ENCODE measurements at places on chromosomes 16 and 17.
A peak's percentile ranks its signal among the peaks of the same experiment; 100 is the strongest.

GRCh38 chr16:2776500-2777139 is 460 bp downstream of the ELOB start:
- DNase-seq: peak; percentile 25

GRCh38 chr16:12235110-12235509 is 258.6 kb downstream of the SNX29 start:
- no peak for DNase-seq

- DNase-seq: no peak
Measured at GRCh38 chr17:29747660-29748059, 124.9 kb upstream of the CORO6 start.

- DNase-seq: peak; percentile 96
Measured at GRCh38 chr17:50218771-50219315, 17.4 kb upstream of the COL1A1 start.

- no peak for DNase-seq
Measured at GRCh38 chr17:20920095-20920814, 122.6 kb downstream of the USP22 start.

DNA sequence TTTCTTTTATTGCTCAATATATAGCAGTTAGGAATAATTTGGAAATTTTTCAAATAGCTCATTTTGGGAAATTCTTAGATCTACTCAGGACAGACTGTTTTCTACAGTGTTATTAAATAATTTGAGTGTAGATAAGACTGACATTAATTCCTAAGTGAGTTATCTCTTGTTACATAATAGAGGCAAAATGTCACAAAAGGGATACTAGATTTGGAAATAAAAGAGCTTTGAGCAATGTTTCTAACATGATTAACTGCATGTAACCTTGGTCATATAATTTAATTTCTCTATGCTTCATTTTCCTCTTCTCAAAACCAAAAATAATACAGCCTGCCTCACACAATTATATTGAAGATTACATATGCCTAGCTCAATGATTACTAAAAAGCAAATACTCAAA is 16.3 kb upstream of the KIF2B start:
- no peak for DNase-seq

- DNase-seq: no peak
Measured at GRCh38 chr16:7638306-7638705, 305.7 kb downstream of the RBFOX1 start.

- peak; percentile 40 for DNase-seq
Measured at GRCh38 chr17:79801156-79802038, 4.5 kb upstream of the CBX8 start.

GRCh38 chr17:66301864-66302741 is at the start of gene PRKCA:
PRKCA (plus strand) TSS chr17:66302613.
- peak; percentile 67 for DNase-seq

- no peak for DNase-seq
Measured at GRCh38 chr16:2777903-2778629, 986 bp upstream of the ELOB start.

DNA sequence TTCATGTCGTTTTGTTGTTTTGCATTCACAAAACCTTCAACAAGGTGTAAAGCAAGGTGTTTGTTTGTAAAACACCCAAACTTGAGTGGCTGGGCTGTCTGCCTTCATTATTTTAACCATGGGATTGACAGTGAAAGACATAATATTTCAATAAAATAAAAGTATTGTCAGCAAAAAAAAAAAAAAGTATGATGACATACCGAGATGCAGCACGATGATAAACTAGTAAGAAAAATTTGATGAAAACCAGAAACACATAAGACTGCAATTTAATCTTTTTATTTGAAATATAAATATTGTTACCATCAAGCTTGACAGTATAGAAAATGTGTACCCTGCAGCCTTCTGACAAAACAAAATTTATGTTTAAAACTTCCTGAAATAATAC is 419.3 kb upstream of the DYNLRB2 start:
- no peak for DNase-seq

DNA sequence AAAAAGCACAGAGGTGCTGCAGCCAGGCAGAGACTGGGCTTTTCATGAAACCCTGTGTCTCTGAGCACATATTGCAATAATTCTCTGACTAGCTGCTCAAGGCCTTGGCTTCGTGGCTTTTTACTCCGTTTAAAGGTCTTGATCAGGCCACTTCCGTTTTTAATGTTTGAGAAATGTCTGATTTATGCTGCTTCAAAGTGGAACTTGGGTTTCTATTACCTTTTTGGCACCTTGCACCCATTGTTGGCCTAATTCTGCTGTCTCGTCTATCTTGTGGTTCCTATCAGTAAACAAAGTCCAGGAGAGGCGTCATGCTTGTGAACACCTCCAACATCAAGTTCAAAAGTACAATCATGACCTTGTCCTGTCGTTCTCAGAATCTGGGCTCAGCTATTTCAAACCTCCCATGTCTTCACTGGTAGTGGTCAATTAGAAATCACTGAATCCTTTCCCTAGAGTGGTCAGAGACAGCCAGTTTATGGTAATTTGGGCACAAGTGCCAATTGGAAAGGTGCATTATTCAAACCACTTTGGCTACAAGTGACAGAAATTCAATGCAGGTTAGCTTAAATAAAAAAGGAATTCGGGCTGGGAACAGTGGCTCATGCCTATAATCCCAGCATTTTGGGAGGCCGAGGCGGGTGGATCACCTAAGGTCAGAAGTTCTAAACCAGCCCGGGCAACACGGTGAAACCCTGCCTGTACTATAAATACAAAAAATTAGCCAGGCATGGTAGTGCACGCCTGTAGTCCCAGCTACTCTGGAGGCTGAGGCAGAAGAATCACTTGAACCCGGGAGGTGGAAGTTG is 33.3 kb upstream of the METTL9 start:
- peak; percentile 22 for DNase-seq

DNA sequence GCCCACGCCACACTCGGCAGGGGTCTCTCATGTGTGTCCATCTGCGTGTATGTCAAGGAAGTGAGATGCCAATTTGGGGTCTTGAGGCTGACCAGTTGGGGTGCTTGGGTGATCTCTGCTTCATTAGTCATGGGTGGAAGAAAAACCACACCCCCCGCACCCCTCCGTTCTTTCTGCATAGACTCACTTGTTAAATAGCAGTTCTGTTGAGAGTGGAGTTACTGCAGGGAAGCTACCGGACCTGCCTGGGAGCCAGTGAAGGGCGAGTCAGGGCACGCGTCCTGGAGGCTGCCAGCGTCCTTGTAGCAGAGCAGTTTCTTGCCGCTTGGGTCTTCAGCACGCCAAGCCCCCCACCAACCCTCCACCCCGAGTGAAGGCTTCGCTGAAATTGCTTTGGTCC is 8.5 kb downstream of the SNN start:
- DNase-seq: no peak

DNA sequence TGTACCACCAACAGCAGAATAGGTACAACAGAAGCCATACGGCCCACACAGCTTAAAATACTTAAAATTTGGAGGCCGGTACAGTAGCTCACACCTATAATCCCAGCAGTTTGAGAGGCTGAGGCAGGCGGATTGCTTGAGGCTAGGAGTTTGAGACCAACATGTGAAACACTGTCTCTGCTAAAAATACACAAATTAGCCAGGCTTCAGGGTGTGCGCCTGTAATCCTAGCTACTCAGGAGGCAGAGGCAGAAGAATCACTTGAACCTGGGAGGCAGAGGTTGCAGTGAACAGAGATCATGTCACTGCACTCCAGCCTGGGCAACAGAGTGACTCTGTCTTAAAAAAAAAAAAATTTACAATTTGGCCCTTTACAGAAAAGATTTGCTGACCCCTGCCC is 17.0 kb downstream of the GFOD2 start:
- no peak for DNase-seq

GRCh38 chr17:70323269-70323668 is 153.9 kb downstream of the KCNJ2 start:
- no peak for DNase-seq

Measured in M059J (cell line).